ENCODE measurements at places on chromosomes 3 and 15. TPM values are rescaled to one million over a fixed set of nuclear protein-coding genes. Genes with fewer than 3 reads are reported as not detected.
A peak's percentile ranks its signal among the peaks of the same experiment; 100 is the strongest.

Gene HYAL1
- total RNA-seq, result 0.25 TPM

Gene TRPC1
- 0.29 TPM for total RNA-seq

Gene SPESP1
- total RNA-seq, result not detected

Gene IGSF11
- total RNA-seq, result 0.33 TPM

Gene DLEC1
- 0.25 TPM for total RNA-seq

GRCh38 chr3:126557415-126557745 is 1.4 kb downstream of the C3orf22 start:
- H3K27ac ChIP-seq, result no peak overlapping the region
- peak; percentile 26 for DNase-seq
- H3K4me1 ChIP-seq, result no peaks in the 10 kb centered on the region

GRCh38 chr15:38189671-38190295 is 62.9 kb upstream of the SPRED1 start:
- H3K4me1 ChIP-seq, result no peaks in the 10 kb centered on the region
- H3K27me3 ChIP-seq, result peaks cover 34% of the 10 kb centered on the region
- H3K4me3 ChIP-seq, result no peak overlapping the region
- H3K27ac ChIP-seq, result no peak overlapping the region

GRCh38 chr15:80060356-80061006 is 1.0 kb downstream of the ZFAND6 start:
- DNase-seq, result peak; percentile 65
- H3K27me3 ChIP-seq, result peaks cover 6% of the 10 kb centered on the region
- peak overlapping the region; percentile 87 for H3K4me3 ChIP-seq
- H3K4me1 ChIP-seq, result peaks cover 26% of the 10 kb centered on the region
- no peaks in the 10 kb centered on the region for H3K36me3 ChIP-seq

- no peaks in the 10 kb centered on the region for H3K27me3 ChIP-seq
- no peaks in the 10 kb centered on the region for H3K36me3 ChIP-seq
- H3K27ac ChIP-seq, result no peak overlapping the region
- DNase-seq, result peak; percentile 28
- peaks cover 3% of the 10 kb centered on the region for H3K4me1 ChIP-seq
Measured at GRCh38 chr3:127786353-127787070, 35.8 kb downstream of the MGLL start.

DNA sequence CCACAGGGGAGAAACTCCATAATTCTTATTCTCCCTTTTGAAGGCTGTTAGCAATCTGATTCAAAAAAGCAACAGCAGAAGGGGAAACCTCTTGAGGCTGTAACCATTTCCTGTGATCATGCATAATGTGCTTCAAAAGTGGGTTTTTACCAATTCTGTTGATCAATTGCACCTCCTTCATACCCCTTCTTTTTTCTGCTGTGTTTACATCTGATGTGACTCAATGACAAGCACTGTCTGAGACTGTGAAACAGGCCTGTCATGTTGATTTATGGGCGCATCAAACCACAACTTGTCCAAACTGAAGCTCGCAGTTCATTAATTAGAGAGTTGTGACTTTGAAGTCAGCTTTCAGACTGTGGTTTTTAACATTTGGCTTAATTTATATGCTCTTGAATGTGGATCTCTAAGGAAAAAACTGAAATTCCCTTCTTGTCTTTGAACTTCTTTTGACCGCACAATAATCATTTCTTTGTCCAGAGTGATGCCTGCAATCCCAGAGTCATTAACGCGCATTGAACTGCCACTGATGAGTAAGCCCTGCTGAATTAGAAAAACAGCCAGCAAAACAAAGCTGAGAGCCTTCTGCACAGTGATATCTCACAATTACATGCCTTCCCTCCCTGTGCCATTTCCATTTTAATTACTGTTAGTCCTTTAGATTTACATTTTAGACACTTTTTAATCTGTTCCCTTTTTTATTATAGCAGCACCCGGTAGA is 532.8 kb downstream of the FOXP1 start:
- peaks cover 85% of the 10 kb centered on the region for H3K4me1 ChIP-seq
- peaks cover 15% of the 10 kb centered on the region for H3K36me3 ChIP-seq
- peak; percentile 68 for DNase-seq
- peak overlapping the region; percentile 49 for H3K4me3 ChIP-seq

- peak overlapping the region; percentile 78 for H3K4me3 ChIP-seq
- H3K36me3 ChIP-seq, result no peaks in the 10 kb centered on the region
- no peak for DNase-seq
- H3K27ac ChIP-seq, result peak overlapping the region; percentile 97
- peaks cover 3% of the 10 kb centered on the region for H3K27me3 ChIP-seq
Measured at GRCh38 chr3:13072239-13072599, 1.0 kb downstream of the IQSEC1 start.

DNA sequence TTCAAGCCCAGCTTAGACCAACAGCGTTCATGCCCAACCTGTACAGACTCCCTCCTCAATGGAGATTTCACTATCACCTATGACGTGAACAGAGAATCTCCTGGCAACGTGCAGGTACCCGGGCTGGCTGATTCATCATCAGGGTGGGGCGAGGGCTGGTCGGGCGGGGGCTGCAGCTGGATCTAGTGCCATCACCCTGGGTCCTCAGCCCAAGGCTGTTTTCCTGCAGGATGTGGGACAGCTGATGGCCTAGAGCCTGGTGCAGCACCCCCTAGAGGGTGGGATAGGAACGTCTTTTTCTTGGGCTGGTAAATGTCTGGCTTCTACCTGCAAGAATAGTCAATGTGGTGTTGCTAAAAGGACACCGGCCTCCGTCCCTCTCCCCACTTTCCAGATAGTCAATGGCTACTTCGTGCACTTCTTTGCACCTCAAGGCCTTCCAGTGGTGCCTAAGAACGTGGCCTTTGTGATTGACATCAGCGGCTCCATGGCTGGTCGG is 4.4 kb downstream of the ITIH3 start:
- H3K4me3 ChIP-seq, result no peak overlapping the region
- DNase-seq, result no peak
- no peaks in the 10 kb centered on the region for H3K27me3 ChIP-seq
- H3K4me1 ChIP-seq, result no peaks in the 10 kb centered on the region
- no peaks in the 10 kb centered on the region for H3K36me3 ChIP-seq
- no peak overlapping the region for H3K27ac ChIP-seq

- no peaks in the 10 kb centered on the region for H3K36me3 ChIP-seq
- peaks cover 5% of the 10 kb centered on the region for H3K4me1 ChIP-seq
- H3K4me3 ChIP-seq, result peak overlapping the region; percentile 42
- DNase-seq, result no peak
- H3K27ac ChIP-seq, result no peak overlapping the region
Measured at GRCh38 chr3:113948015-113948917, 453 bp downstream of the ZDHHC23 start.

DNA sequence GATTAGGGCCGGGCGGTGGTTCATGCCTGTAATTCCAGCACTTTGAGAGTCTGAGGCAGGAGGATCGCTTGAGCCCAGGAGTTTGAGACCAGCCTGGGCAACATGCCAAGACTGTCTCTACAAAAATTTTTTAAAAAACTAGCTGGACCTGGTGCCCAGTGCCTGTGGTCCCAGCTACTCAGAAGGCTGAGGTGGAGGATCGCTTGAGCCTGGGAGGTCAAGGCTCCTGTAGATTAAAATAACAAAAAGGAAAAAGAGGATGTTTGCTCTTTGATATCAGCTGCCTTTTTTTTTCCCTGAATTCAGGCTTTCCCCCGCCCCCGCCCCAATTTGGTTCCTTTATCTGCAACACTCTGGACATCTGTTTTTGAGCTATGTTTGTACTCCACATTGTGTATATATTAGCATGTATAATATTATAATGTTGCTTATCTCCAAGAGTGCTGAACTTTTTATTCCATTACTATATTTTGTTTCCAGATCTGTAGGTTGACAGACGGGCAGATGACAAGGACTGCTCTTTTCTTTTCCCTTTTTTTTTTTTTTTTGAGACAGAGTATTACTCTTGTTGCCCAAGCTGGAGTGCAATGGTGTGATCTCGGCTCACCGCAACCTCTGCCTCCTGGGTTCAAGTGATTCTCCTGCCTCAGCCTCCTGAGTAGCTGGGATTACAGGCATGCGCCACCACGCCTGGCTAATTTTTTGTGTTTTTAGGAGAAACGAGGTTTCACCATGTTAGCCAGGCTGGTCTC is 4.6 kb downstream of the SNAP23 start:
- no peak overlapping the region for H3K27ac ChIP-seq
- DNase-seq, result no peak
- H3K27me3 ChIP-seq, result no peaks in the 10 kb centered on the region
- peaks cover 28% of the 10 kb centered on the region for H3K4me1 ChIP-seq

GRCh38 chr15:41102854-41103253 is 13.2 kb downstream of the INO80 start:
- no peak for DNase-seq
- H3K27me3 ChIP-seq, result no peaks in the 10 kb centered on the region
- peaks cover 2% of the 10 kb centered on the region for H3K36me3 ChIP-seq
- H3K4me1 ChIP-seq, result peaks cover 21% of the 10 kb centered on the region
- H3K4me3 ChIP-seq, result no peak overlapping the region
- no peak overlapping the region for H3K27ac ChIP-seq

Data from natural killer cell treated with Interleukin-12 subunit alpha and Interleukin-12 subunit beta and Interleukin-15 and Interleukin-18, amount 100 ng/mL, for 72 hours (primary cell).